ENCODE measurements at places on chromosomes 3 and 15.

GRCh38 chr3:129277829-129278271 lies 820 bp upstream of the HMCES start:
- DNase-seq, result no peak

DNA sequence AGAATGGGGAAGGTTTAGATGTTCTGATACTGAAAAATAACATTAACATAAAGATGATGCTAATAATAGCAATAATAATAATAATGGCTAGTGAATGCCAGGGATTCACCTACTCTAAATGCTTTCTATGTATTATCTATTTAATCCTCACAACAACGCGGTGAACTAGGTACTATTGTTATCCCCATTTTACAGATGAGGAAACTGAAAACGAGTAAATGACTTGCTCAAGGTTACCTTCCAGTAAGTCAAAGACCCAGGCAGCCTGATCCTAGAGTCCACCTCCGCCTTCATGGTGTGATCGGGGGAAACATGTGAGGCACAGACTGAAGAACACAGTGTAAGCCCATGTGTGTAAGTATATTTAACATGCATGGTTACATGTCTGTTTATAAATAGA lies 30.4 kb downstream of the LRRC2 start:
- DNase-seq, result no peak

DNA sequence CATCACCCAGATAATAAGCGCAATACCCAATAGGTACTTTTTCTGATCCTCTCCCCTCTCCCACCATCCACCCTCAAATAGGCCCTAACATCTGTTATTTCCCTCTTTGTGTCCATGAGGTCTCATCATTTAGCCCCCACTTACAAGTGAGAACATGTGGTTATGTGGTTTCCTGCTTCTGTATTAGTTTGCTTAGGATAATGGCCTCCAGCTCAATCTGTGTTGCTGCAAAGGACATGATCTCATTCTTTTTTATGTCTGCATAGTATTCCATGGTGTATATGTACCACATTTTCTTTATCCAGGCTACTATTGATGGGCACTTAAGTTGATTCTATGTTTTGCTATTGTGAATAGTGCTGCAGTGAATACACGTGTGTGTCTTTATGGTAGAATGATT lies 165.4 kb downstream of the MBNL1 start:
- no peak for DNase-seq

- DNase-seq, result no peak
Observed at GRCh38 chr3:126718561-126719445, 14.8 kb downstream of the CHCHD6 start.

All from activated effector memory CD4-positive, alpha-beta T cell treated with Interleukin-2 at 50 U/mL for 16 hours (primary cell).